GM23248 (cell line): ENCODE measurements at places on chromosomes 6 and 20.
A peak's percentile ranks its signal among the peaks of the same experiment; 100 is the strongest.

- DNase-seq: no peak
These were observed 28.7 kb downstream of the PTPRK start for GRCh38 chr6:128491610-128492206.

DNA sequence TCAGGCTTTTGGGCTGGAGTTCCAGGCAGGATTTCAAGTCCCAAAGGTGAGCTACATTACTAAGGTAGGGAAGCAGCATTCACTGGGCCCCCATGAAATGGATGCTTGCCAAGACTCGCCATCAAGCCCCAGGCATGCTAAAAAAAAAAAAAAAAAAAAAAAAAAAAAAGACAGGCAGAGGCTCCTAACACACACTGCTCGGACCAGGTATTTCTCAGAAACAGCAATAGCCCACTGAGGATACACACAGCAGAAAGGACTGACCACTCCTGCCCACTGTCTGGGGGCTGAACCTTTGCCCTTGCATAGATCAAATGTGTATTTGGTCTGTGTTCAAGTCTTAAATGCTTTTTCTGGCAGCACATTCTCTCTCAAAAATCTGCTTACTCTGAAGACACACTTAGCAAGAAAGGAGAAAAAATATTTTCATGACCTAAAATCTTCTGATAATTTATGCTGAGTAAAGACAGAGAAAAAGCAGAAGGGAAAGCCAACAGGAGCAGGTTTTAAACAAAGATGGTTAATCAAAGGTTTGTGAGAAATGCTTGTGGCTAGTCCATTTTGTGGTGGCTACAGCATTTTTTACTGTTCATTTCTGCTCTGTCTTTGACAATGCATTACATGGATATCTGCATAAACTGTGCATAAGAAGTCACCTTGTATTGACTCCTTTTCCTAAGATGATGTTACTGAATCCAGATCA lies 37.9 kb upstream of the BEND6 start:
- DNase-seq: no peak

DNA sequence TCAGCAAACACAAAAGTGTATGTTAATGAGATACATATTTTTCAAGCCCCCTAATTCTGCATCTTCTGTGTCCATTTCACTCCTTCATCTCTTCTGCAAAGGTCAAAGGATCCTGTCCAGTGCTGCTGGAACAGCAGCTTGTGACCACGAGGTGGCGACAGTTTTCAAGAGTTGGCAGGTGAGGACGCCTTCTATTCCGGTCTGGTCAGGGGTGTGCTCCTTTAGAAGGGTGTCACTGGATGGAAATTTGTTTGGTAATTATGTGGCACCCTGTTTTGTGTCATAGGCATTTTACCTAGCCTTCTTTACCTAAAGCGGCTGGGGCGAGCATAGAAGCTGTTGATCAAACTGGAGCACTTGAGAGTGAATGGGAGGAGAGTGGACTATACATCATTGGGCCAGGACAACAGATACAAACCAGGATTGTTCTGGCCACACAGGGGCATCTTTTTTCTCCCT lies 32.9 kb upstream of the ERVFRD-1 start:
- DNase-seq: peak; percentile 80

DNA sequence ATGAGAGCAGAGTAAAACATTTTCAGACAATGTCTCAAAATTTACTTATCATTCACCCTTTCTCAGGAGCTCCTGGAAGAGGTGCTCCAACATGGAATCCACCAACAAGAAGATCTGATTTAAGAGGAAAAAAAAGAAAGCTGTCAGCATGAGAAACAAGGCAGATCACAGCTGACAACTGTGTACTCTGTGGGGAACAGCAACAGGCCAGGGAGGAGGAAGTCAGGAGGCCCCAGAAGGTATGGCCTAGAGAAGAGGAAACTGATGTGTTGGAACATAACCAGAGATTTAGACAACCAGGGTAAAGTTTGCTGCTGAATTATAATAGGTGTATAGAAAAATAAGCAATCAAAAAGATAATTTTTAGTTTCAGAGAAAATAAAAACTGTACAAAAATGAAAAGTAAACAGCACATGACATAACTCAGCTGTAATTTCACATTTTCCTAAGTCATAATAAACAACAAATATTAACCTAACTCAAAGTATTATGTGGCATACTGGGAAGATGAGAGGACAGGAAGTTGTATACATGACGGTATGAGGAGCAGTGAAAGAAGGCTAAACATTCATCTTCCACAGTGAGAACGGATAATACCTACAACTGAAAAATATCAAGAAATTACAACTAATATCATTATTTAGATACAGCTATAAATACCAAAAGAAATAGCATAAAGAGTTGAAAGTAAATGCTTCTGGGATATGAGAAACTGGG lies 113.6 kb upstream of the EMILIN3 start:
- no peak for DNase-seq

DNA sequence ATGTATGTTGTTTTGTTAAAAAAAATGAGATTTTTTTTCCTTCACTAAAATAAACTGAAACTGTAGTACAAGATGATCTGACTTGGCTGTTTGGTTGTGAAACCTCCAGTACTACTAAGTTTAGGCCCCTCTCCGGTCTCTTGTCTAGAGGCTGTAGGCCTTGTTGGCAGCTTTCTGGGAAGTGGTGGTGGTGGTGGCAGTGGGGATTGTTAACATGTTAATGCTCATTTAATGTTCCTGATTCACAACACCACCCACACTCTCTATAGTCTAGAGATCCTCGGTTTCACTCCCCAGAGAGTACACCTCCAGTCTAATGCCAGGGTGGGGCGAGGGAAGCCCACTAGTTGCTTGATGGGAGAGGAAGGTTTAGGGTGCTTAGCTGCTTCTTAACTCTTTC lies 24.1 kb downstream of the STK4 start:
- peak; percentile 71 for DNase-seq

GRCh38 chr6:12785921-12786320 lies 69.4 kb downstream of the PHACTR1 start:
- no peak for DNase-seq

DNA sequence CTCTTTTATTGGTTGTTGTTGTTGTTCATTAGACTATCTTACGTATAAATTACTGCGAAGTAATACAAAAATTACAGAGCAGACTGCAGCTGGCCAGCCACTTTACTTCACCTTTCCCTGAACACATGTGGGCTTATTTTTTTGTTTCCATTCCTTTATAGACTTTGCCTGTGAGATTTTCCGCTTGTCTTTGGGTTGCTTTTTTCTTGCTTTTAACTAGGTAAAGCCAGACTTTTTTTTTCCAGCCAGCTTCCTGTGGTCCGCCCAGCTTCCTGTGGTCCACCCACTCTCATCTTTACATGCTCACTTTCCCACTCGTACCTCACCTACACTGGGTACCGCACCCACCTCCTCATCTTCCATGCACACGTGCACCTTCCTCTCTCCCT lies 79.0 kb downstream of the IPCEF1 start:
- DNase-seq: no peak

DNA sequence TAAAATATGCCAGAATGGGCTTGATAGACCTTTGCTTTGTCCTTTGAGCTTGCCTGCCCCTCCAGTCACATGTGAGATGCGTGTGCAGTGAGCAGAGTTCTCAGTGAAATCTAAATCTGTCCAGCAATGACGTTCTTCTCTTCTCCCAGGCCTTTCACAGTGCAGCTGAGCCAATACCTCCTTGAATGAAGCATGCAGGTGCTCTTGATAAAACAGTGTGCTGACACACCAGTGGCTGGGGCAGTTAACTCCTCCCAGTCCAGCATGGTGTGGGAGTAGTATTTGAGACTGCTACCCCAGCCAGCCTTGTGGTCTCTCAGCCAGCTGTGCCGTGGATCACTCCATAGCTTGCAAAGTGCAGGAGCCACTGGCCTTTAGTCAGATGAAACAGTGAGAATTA lies 240.5 kb downstream of the FARS2 start:
- no peak for DNase-seq

GRCh38 chr6:142872376-142872775 lies 72.6 kb downstream of the HIVEP2 start:
- DNase-seq: peak; percentile 61
